ENCODE measurements at places on chromosomes 2 and 18. TPM values are rescaled to one million over a fixed set of nuclear protein-coding genes. Genes with fewer than 3 reads are reported as not detected.
A peak's percentile ranks its signal among the peaks of the same experiment; 100 is the strongest.

DNA sequence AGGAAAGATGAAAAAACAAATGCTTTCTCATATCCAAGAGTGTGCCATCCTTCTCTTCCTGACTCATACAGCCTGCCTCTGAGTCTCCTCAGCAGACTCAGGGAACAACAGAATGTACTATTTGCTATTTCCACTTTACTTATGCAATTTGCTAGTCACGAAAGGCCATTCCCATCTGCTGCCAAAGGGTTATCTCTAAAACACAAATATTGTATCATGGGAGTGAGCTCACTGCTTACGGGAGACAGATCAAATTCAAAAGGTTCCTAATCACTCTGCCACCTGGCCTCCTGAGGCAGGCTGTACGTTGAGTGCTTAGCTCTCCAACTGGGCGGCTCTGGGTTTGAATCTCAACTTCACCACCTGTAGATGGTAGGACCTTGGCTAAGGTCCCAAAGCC lies 92.0 kb downstream of the GAREM1 start:
- DNase-seq, result no peak
- no peak overlapping the region for H3K27ac ChIP-seq
- H3K4me3 ChIP-seq, result no peak overlapping the region

- no peak overlapping the region for H3K4me3 ChIP-seq
- DNase-seq, result no peak
- H3K4me1 ChIP-seq, result peaks cover 5% of the 10 kb centered on the region
These were observed 476.5 kb upstream of the ACVR2A start for GRCh38 chr2:147368306-147368705.

DNA sequence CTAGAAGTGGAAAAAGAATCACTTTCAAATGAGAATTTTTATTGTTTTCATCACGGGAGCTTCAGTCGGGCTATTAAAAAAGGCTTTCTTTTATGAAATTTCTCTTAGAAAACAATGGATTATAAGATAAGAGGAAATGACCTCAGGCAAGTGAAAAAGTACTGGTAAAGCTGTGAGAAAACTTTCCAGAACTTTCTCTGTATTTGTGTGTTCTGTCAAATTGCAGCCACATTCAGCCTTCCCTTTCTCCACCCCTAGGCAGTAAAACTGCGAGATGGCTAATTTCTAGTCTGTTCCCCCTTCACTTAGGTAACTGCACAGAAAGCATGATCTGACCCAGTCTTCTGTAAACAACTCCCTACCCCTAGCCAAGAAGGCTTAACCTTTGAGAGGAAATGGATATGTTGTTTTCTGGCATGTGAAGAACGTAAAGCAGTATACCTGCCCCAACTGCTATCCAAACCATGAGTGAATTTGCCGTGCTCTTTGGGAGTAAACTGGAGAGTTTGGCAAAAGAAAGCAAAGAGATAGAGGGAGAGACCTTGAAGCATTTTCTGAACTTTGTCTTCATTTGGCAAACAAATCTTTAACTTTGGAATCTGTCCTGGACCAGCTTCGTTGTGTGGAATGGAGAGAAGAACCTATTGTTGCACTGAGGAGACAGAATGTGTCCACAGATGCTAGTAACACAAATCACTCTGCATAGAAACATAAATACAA lies 105.4 kb downstream of the ETAA1 start:
- no peaks in the 10 kb centered on the region for H3K36me3 ChIP-seq
- H3K27me3 ChIP-seq, result no peaks in the 10 kb centered on the region
- H3K27ac ChIP-seq, result no peak overlapping the region
- H3K4me3 ChIP-seq, result no peak overlapping the region
- no peaks in the 10 kb centered on the region for H3K4me1 ChIP-seq
- no peak for DNase-seq

HRH4 gene
- not detected for total RNA-seq

- H3K27me3 ChIP-seq, result no peaks in the 10 kb centered on the region
- no peaks in the 10 kb centered on the region for H3K36me3 ChIP-seq
- H3K4me3 ChIP-seq, result no peak overlapping the region
These were observed 121.6 kb downstream of the EML6 start for GRCh38 chr2:54845094-54845493.

DNA sequence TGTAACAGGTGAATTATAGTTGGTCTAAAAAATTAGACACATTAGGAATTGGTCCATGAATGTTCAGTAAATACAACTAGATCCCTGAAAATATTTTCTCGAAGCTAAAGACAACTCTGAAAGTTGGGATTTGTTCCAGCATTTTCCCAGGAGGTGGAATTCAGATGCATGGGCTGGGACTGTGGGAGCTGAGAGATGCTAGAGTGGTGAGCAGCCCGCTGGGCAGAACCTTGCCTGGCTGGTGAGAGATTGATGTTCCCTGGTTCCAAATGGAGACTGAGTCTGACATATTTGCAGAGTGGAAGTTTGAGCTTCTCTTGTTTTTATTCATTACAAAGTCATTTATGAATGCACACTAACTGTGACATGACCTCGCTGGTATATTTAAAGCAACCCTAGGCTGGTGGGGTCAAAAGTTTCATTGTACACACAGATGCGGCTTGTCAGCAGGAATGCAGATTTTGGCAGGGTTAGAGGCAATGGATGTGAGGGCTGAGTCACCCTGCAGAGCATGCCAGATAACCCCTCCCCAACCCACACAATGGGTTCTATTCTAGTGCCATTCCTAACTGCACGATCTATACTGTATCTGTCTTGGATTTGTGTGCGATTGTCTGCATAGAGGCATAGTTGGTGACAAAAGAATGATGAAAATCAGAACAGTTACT lies 23.5 kb upstream of the TMEM178A start:
- no peak for DNase-seq
- no peak overlapping the region for H3K4me3 ChIP-seq
- no peaks in the 10 kb centered on the region for H3K4me1 ChIP-seq
- H3K27ac ChIP-seq, result no peak overlapping the region

CNNM3 gene
- 69.1 TPM for total RNA-seq

GRCh38 chr18:37598966-37599896 lies 33.6 kb upstream of the CELF4 start:
- no peaks in the 10 kb centered on the region for H3K4me1 ChIP-seq
- no peak for DNase-seq
- H3K36me3 ChIP-seq, result no peaks in the 10 kb centered on the region
- no peak overlapping the region for H3K4me3 ChIP-seq
- no peaks in the 10 kb centered on the region for H3K27me3 ChIP-seq
- no peak overlapping the region for H3K27ac ChIP-seq

GRCh38 chr2:46001741-46002506 lies 295.3 kb upstream of the EPAS1 start:
- no peak overlapping the region for H3K4me3 ChIP-seq
- peak overlapping the region; percentile 67 for H3K27ac ChIP-seq
- no peaks in the 10 kb centered on the region for H3K27me3 ChIP-seq
- peaks cover 35% of the 10 kb centered on the region for H3K4me1 ChIP-seq
- DNase-seq, result no peak

EIPR1 gene
- total RNA-seq, result 36.9 TPM

EMILIN1 gene
- total RNA-seq, result 0.30 TPM

CWC22 gene
- total RNA-seq, result 20.5 TPM

DNA sequence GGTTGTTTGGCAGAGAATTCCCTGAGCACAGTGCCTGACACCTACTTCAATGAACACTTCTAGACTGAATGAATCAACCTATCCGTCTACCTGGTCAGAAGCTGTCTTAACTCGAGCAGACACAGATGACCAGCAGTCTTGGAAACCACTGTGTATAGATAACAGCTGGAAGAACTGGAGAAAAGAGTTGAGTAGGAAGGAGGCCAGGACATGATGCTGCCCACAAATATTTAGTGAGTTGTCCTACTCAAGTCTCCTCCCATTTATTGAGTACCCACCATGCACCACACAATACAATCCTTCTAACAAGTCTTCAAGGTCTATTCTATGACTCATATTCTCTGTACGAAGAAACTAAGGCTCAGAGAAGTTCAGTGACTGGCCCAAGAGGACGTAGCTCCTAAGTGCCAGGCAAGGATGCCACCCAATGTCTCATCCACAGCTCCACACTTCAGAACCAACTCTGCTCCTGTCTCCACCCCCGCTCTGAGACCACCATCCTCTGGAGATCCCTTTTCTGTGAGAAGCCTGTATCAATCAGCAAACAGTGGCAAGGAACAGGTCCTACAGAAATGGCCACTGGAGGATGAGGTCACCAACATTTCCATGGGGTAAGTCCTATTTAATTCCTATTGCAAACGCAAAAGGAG lies 62.2 kb downstream of the GALNT14 start:
- H3K4me1 ChIP-seq, result no peaks in the 10 kb centered on the region
- DNase-seq, result no peak
- peaks cover 2% of the 10 kb centered on the region for H3K27me3 ChIP-seq

- DNase-seq, result no peak
- no peaks in the 10 kb centered on the region for H3K36me3 ChIP-seq
- no peak overlapping the region for H3K27ac ChIP-seq
- H3K4me1 ChIP-seq, result no peaks in the 10 kb centered on the region
These were observed 149.1 kb upstream of the DPP10 start for GRCh38 chr2:114293355-114293754.

- H3K36me3 ChIP-seq, result peaks cover 2% of the 10 kb centered on the region
- H3K4me3 ChIP-seq, result no peak overlapping the region
- H3K27me3 ChIP-seq, result no peaks in the 10 kb centered on the region
- no peaks in the 10 kb centered on the region for H3K4me1 ChIP-seq
- DNase-seq, result no peak
- H3K27ac ChIP-seq, result no peak overlapping the region
These were observed 113.0 kb downstream of the CRIM1 start for GRCh38 chr2:36468463-36469105.

INHBB gene
- 28.6 TPM for total RNA-seq
